Epithelial cell of proximal tubule (primary cell): ENCODE measurements at places on chromosomes 13 and 19. TPM values are rescaled to one million over a fixed set of nuclear protein-coding genes. Genes with fewer than 3 reads are reported as not detected.

ACP7 gene
- 0.22 and 0.23 TPM in 2 replicates for total RNA-seq

KLK4 gene
- total RNA-seq = not detected in 2 replicates

U2AF2 gene
- total RNA-seq = 142 and 205 TPM in 2 replicates

ZGLP1 gene
- total RNA-seq = 0.35 and 2.4 TPM in 2 replicates

DAND5 gene
- 0.06 and 0.07 TPM in 2 replicates for total RNA-seq

CERS1 gene
- 0.87 and 2.0 TPM in 2 replicates for total RNA-seq

NALCN gene
- total RNA-seq = 0.35 and 3.8 TPM in 2 replicates

NXNL1 gene
- total RNA-seq = not detected in 2 replicates

HAUS5 gene
- total RNA-seq = 19.2 and 19.7 TPM in 2 replicates

C19orf44 gene
- 4.6 TPM in 2 replicates for total RNA-seq

IRGQ gene
- 20.8 and 21.3 TPM in 2 replicates for total RNA-seq

MAP3K10 gene
- 9.9 and 10.4 TPM in 2 replicates for total RNA-seq

- no peak for DNase-seq
Measured at GRCh38 chr13:90999401-90999800, 348.1 kb upstream of the MIR17HG start.

GRCh38 chr19:5953680-5954213, 24.2 kb downstream of the RANBP3 start:
- DNase-seq = no peak

- DNase-seq = no peak
Measured at GRCh38 chr13:80716610-80717081, 375.7 kb upstream of the SPRY2 start.

- DNase-seq = no peak
Measured at GRCh38 chr19:30350692-30351663, 21.2 kb upstream of the ZNF536 start.

DNA sequence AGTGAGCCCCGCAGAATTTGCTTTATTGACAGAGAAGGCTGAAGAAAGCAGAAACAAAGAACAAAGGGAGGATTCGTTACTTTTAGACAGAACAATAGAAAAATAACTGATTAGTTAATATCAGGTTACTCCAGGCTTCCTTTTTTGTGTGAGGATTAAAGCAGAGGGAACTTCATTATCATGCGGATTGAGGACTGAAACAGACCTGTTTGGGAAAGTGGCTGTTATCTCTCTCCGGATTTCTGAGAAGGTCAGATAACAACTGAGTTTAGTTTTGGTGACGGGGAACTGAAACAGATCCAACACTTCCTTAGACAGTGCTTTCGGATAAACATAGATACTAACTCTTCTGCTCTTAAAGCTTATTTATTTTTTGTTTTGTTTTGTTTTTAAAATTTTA, 246.4 kb upstream of the ZNF507 start:
- DNase-seq = no peak

- DNase-seq = no peak
Measured at GRCh38 chr13:29292045-29292444, 303.4 kb downstream of the SLC7A1 start.

DNA sequence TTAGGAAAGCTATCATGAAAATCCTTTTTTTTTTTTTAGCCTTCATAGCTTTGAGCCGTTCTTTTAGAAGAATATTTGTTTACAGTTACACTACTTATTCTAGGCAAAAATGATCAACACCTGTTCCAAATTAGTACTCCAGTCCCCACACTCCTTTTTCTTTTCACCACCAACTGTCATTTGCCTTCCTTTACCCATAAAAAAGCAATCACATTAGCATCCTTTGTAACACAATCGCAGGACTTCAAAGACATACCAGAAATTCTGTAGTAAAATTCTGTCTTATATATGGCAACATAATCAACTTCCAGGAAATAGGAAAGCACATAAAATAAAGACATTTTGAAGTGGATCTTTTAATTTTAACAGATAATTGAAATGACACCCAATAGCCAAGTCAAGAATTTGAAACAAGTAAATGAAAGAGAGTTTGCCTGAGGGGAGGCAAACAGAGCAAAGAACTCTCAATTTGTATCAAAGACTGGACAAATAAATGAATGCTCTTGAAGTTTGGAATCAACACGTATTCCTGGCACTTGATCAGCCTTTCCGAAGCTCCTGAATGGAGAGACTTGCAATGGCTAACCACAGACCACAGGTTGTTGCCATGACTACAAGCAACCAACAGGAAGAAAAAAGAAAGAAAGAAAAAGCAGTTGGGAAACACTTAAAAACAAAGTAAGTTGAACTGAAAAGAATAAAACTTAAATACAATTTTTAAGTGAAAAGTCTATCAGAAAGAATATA, 206.8 kb downstream of the PCDH9 start:
- DNase-seq = peak; percentile 86

DNA sequence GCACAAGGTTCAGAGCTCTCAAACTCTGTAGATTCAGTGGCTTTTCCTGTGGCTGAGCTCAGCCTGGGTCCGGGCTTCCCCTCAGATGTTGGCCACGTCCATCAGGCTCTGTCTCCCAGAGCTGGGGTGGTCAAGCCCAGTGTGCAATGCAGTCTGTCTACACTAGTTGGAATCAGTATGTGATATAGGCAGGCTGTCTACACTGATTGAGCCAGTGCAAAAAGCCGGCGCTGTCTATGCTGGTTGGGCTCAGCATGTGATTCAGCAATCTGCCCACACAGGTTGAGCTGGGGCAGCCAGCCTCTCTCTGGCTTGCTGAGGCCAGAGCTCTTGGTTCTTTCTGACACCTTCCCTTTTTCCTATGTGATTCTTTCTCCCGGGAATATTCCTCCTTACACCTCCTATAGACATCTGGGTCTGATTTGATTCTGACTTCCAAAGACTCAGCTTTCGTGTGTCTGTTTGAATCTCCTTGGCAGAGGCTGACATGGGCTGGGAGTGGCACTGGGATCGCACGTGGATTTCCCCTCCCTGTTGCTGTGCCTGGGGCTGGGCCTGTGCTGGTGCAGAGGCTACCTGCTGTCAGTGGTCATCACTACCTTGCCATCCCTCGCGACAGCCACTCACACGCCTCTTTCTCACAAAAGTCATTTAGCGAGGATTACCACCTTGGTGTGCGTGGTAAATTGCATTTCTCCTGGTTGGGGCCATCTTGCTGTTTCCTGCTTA, 9.3 kb downstream of the CHST8 start:
- DNase-seq = no peak

DNA sequence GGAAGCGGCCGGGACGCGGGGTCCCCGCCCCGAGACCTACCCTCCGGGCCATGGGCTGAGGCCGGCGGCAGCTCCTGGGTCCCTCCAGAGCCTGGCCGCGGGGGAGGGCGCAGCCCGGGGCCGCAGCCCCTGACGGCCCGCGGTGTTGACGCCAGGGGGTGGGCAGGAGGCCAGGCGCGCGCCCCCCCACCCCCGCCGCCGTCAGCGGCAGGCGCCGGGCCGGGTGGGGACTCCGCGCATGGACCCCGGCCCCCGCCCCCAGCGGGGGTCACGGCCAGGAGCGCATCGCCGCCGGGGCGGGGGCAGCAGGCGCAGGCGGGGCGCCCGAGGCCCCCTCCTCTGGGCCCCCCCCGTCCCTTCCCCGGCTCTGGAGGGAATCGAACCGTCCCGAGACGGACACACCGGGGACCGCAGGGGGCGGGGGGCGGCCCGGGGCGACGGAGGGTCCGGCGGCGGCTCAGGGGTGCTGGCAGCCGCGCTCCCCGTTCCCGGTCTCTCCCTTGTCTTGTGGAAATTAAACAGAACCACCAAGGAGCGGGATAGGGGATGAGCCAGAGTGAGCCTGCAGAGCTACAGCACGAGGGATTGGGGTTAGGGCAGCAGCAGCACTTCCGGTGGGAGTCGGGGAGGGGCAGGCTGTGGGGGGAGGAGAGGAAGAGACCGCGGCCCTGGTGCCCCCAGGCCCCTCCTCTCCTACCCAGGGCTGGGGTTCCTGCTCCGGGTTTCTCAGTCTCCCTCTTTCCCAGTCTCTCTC, at the start of gene MEIS3:
Gene MEIS3 (minus strand): TSS at position 498 of the 754 bp plus-strand sequence. CDS start 446 bp downstream, at position 52.
- DNase-seq = no peak

GRCh38 chr19:31074199-31075125, 274.8 kb downstream of the TSHZ3 start:
- DNase-seq = no peak

DNA sequence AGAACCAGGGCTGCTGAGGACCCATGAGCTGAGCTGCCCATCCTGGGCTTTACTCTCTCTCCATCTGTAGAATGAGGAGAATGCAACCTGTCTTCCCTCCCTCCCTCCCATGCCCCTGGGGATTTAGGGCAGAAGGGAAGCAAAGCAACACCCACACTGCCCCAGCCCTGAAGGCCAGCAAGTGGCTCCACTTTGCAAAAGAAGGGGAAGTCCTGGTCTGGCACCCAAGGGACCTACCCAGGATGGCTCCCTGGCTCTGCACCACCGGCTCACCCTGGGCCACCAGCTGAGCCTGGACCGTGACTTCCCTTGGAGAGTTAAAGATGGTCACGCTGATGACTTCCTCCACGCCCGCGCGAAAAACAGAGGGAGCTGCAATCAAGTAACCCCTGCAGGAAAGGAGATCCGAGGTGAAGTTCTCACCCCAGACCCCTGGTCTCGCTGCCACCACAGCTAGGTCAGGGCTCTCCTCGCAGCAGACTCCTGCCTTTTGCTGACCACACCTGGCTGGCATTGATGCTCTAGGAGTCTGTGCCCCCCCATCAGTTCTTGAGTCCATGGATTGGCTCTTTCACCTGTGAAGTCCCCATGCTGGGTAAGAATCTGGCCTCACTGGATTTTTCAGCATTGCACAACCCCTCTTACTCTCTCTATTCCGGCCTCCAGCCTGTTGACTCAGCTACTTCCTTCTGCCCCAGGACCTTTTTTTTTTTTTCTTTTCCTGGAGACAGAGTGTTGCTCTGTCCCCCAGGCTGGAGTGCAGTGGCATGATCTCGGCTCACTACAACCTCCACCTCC, 4.6 kb downstream of the CPAMD8 start:
- peak; percentile 19 for DNase-seq

DNA sequence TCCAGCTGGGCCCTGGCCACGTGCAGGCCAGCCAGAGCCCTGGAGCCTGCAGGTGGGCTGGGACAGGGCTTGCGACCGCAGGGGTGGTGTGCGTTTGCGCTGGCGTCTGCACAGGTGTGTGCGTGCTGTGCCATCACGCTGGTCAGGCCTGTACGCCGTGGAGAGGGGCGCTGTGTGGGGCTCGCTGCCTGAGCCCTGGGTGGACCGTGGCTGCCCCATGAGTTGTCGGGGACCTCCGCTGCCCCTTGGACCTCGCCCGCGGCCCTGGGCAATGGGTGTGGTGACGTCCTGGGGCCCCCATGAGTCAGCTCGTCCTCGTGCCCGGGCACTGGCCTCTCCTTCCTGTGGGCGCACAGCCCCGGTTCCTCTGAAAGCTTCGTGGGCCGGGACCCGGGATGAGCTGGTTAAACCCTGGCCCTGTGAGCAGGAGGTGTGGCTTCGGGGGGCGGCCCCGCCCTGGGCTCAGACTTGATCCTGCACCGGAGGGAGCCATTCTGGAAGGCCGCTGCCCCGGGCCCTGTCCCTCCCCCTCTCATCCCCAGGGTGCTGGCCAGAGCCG, 6.8 kb downstream of the CSNK1G2 start:
- DNase-seq = no peak

GRCh38 chr13:79482281-79482970, 1.5 kb downstream of the NDFIP2 start:
- DNase-seq = no peak

DNA sequence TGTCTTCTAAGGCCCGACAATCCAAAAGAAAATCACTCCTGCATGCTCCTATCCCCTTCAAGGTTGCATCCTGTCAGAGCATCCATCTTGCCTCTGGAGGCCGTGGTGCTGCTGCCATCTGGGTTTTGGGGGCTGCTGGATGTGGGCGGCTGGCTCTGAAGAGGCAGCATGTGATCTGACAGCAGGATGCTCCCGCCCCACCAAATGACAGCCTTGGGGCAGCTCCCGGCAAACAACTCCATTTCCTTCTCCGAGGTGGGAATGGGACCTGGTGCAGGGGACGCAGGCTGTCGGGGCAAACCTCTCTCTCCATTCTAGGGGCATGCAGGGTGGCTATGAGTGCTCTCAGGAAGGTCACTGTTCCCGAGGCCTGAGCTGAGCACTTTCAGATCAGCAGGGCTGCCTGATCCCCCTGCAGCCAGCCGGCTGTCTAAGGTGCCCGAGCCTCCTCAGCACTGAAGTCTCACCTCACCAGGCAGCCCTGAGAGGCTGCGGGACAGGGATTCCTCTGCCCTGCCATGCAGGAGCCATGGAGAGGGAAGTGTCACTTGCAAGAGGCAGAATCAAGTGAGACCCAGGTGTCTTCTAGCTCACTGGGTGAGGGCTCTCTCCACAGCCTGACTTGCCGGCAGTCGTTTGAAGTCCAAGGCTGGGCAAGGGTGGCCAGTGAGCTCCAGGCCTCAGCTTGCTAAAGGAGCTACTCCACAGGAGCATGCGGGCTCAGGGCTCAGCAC, 28.8 kb downstream of the TSSK6 start:
- no peak for DNase-seq

DNA sequence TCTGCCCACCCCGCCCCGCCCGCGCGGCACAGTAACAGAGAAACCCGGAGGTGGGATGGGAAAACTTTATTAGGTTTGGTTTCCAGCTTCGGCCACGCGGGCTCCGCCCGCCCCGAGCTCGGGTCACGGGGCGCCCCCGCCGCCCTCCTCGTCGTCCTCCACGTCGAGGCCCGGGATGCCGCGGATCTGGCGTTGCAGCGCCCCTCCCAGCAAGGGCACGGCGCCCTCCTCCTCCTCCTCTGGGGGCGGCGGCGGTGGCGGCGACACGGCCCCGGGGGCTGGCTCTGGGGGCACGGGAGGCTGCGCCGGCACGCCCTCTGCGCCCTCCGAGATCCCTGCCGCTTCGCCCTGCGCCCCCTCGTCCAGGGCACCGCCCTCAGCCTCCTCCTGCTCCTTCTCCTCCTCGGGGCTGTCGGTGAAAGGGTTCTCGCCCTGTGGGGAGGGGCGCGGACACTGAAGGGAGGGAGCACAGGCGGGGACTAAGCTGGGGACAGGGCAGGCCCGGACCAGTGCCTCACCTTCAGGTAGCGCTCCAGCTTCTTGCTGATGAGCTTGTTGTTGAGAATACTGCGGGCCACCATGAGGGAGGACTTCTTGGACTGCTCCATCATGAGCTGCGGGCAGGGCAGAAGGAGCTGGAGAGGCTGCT, 536 bp upstream of the AKAP8 start:
- DNase-seq = no peak

DNA sequence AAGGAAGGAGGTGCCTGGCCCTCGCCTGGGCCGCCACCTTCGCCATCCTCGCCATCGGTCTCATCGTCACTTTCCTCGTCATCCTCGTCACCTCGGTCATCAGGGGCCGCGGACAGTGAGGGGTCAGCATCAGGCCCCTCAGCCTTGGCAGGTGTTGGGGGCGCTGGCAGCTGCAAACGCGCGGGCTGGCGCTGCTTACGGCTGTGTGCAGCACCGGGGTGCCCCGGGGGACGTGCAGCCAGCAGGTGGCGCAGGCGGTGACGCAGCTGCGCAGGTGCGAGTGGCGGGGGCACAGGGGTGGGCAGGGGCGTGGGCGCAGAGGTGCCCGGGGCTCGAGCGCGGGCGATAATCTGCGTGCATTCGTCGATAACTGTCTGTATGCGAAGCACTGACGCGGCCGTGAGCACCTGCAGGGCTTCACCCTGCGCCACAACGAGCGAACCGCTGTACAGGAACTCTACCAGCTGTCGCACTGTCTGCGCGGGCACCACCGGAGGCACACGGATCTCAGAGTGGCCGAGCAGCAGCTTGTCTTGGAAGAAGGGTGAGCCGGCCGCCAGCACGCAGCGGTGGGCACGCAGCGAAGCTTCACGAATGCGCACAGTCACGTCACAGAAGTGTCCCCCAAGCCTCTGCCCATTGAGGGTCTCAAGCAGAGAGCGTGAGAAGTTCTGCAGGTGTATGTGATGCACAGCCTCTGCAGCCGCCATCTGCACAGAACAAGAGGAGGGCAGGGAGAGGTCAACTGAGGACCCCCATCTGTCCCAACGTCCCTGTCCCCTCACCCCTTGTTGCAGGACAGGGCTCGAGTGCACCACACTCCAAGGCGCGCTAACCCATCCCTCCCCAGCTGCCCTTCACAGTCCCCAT, 2.4 kb downstream of the ZBTB45 start:
- DNase-seq = no peak
